ENCODE measurements at places on chromosomes 13 and 19.

DNA sequence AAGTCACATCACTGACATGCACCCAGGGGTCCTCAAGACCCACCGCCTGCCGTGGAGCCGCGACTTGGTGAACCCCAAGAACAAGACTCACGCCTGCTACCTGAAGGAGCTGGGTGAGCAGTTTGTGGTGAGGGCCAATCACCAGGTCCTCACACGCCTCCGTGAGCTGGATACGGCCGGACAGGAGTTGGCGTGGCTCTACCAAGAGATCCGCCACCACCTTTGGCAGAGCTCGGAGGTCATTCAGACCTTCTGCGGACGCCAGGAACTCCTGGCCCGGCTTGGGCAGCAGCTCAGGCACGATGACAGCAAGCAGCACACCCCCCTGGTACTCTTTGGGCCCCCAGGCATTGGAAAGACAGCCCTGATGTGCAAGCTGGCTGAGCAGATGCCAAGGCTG lies 29.7 kb downstream of the NWD1 start:
- no peak for DNase-seq

GRCh38 chr19:12880551-12881171 lies 588 bp downstream of the DNASE2 start:
- DNase-seq, result no peak

DNA sequence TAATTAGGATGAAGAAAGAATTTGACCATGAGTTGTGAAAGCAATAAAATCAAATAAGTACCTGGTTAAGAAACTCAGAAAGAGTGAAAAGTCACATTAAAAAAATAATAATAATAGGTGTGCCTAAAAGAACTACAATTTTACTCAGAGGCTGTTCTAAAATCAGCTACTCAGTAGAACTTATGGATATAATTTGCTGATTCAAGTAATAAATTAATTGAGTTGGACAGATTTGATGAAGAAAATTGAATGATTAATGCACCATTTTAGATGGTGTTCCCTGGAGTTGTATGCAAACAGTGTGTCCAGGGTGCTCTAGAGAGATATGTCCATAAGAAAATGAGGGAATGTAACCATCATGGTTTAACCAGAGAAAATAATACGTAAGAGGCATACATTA lies 2852.5 kb downstream of the PCDH9 start:
- DNase-seq, result no peak

DNA sequence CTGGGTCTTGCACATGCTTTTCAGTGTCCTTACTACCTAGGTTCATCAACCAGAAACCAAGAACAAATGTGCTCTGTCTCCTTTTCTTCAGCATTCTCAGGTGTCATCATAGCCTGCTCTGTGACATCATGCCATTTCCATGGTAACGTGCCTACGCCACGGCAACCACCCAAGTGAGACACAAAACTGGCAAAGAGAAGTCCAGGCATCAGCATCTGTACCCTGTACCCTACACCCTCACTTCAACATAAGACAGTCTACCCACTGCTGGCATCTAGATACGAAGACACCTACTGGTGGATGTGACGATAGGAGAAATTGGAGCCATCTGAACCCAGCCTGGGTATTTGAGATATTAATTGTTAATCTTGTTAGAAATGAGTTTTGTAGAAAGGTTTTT lies 13.3 kb downstream of the ZC3H4 start:
- DNase-seq, result no peak

- no peak for DNase-seq
Measured at GRCh38 chr13:59829690-59830089, 334.0 kb downstream of the DIAPH3 start.

- no peak for DNase-seq
Measured at GRCh38 chr19:3868770-3869456, at the start of gene ZFR2. ZFR2 (minus strand) TSS chr19:3869038; CDS start chr19:3869017, 21 bp downstream.

- no peak for DNase-seq
Measured at GRCh38 chr13:50437252-50437651, 406.2 kb downstream of the DLEU7 start.
